ENCODE measurements at places on chromosomes 5 and 9.
A peak's percentile ranks its signal among the peaks of the same experiment; 100 is the strongest.

DNA sequence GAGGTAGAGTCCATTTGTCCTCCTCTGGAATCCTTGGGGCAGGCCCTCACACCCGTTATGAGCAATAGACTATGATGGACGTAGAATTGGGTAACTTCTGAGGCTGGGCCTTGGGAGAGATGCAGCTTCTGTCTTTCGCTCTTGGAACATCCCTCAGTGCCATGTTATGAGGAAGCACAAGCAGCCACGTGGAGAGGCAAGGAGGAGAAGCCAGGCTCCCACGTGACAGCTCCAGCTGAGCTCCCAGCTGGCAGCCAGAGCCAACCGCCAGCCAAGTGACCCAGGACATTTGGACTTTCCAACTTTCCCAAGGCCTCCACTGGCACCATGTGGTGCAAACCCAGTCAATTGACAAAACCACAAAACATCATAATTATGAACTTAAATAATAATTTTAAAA, 43.0 kb upstream of the BOD1 start:
- no peaks in the 10 kb centered on the region for H3K4me1 ChIP-seq
- no peaks in the 10 kb centered on the region for H3K36me3 ChIP-seq
- no peaks in the 10 kb centered on the region for H3K27me3 ChIP-seq

GRCh38 chr5:855771-856530, 5.2 kb upstream of the ZDHHC11 start:
- DNase-seq, result peak; percentile 56
- H3K27ac ChIP-seq, result no peak overlapping the region
- no peaks in the 10 kb centered on the region for H3K4me1 ChIP-seq

- H3K27me3 ChIP-seq, result no peaks in the 10 kb centered on the region
- H3K27ac ChIP-seq, result no peak overlapping the region
- DNase-seq, result no peak
- no peaks in the 10 kb centered on the region for H3K36me3 ChIP-seq
- H3K4me3 ChIP-seq, result no peak overlapping the region
These were observed 80.3 kb downstream of the CDO1 start for GRCh38 chr5:115736004-115736689.

DNA sequence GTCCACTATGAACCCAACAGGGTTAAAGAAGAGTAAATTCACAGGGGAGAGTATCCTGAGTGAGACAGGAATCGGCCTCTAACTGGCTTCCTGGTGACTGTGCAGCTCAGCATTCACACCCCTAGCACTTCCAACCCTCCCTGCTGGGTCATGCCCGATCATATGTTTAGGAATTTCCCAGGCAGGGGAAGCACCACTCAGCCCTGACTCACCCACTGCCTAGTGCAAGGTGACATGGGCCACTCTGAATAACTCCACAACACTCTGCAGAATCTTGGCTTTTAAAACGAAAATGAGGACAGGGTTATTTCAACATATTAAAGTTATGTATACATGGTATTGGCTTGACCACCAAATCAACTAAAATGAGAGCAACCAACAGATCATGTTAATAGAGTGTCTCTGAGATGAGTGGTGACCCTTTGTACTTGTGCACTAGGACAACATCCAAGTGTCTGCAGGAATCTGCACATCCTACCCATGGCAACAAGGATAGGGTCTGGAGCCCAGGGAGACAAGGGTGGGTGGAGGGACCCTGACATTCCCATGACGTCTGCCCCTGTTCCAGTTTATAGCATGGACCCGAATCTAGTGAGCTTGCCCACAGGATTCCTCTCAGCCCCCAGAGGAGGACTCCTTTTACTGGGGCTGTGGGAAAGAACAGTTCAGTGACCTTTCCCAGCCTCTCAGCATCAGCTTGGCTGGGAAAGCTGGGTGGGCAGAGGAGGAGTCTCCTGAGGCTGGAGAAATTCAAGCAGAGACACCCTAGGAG, 485.8 kb downstream of the SEMA5A start:
- no peaks in the 10 kb centered on the region for H3K36me3 ChIP-seq
- no peak overlapping the region for H3K4me3 ChIP-seq
- H3K27ac ChIP-seq, result no peak overlapping the region
- H3K27me3 ChIP-seq, result no peaks in the 10 kb centered on the region

DNA sequence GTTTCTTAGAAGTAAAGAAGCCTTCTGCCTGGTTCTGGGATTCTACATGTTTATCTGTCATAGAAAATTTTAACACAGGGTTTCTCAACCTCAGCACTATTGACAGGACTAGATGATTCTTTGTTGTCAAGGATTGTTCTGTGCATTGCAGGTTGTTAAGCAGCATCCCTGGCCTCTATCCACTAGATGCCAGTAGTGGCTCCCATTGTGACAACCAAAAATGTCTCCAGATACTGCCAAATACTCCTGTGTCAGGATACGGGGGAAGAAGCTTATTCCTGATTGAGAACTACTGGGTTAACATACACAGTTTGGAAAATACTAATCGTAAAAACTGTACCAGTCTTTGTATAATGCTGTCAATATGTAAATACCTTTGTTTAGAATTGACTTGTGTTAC, 167.1 kb downstream of the NIPBL start:
- no peak for DNase-seq
- no peak overlapping the region for H3K4me3 ChIP-seq
- peaks cover 4% of the 10 kb centered on the region for H3K36me3 ChIP-seq
- no peaks in the 10 kb centered on the region for H3K27me3 ChIP-seq

- H3K4me3 ChIP-seq, result no peak overlapping the region
- no peaks in the 10 kb centered on the region for H3K27me3 ChIP-seq
- H3K27ac ChIP-seq, result no peak overlapping the region
- no peaks in the 10 kb centered on the region for H3K36me3 ChIP-seq
- no peak for DNase-seq
These were observed 136.1 kb upstream of the RAPGEF1 start for GRCh38 chr9:131875828-131876485.

GRCh38 chr9:77735494-77735893, 87.4 kb upstream of the GNA14 start:
- no peaks in the 10 kb centered on the region for H3K36me3 ChIP-seq
- H3K27me3 ChIP-seq, result no peaks in the 10 kb centered on the region
- H3K27ac ChIP-seq, result no peak overlapping the region

GRCh38 chr9:85743275-85744128, 1.7 kb upstream of the AGTPBP1 start:
- no peaks in the 10 kb centered on the region for H3K27me3 ChIP-seq
- peak; percentile 67 for DNase-seq
- peaks cover 19% of the 10 kb centered on the region for H3K4me1 ChIP-seq
- no peak overlapping the region for H3K4me3 ChIP-seq
- no peak overlapping the region for H3K27ac ChIP-seq
- no peaks in the 10 kb centered on the region for H3K36me3 ChIP-seq

GRCh38 chr9:19102181-19102630, 498 bp downstream of the HAUS6 start:
- H3K4me3 ChIP-seq, result peak overlapping the region; percentile 78
- peaks cover 4% of the 10 kb centered on the region for H3K36me3 ChIP-seq
- DNase-seq, result peak; percentile 72
- H3K4me1 ChIP-seq, result peaks cover 36% of the 10 kb centered on the region
- H3K27ac ChIP-seq, result peak overlapping the region; percentile 89

DNA sequence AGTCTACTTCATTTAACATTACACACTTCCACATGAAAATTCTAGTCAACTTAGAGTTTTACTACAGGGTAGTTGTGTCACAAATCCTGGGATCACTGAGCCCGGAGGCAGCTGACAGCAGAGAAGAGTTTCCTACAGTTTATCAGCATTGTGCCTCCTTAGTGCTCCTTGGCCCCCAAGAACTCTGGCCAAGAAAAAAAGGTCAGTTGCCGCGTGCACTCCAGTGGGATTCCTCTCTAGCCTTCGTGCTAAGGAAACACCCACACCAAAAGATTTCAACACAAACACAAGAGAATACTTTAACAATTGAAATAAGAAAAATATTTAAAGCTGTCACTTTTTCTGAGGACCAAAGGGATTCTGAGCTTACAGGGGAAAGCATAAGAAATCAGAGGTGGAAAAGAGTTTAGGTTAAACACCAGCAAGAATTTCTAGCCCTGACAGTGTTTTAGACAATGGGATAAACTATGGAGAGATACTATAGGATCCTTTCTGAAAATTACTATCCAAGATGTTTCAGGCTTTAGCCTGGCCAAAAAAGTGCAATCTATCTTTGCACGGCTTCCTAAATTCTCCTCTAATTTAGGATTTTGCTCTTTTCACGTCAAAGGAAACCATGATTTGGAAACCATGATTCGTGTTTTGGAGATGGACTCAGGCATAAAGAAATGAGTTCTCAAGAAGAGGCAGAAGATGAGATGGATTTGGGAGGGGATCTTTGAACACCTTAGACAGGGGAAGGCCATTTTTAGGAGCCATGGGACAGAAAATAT, 606.8 kb downstream of the RAB3C start:
- H3K4me3 ChIP-seq, result no peak overlapping the region
- DNase-seq, result no peak
- no peaks in the 10 kb centered on the region for H3K36me3 ChIP-seq
- peak overlapping the region; percentile 76 for H3K27ac ChIP-seq
- H3K4me1 ChIP-seq, result peaks cover 59% of the 10 kb centered on the region

All from sigmoid colon (tissue), 7 donors.